Uterus (tissue), 4 donors: ENCODE measurements at places on chromosomes 11 and 22. TPM values are rescaled to one million over a fixed set of nuclear protein-coding genes. Genes with fewer than 3 reads are reported as not detected.

The ETS1 gene
- 80.9 TPM for total RNA-seq

The CAT gene
- 105 TPM for total RNA-seq

GRCh38 chr22:46941968-46942798, 179.7 kb downstream of the TBC1D22A start:
- DNase-seq = no peak

The VPREB1 gene
- not detected for total RNA-seq

The OR4D5 gene
- not detected for total RNA-seq

The RHBDD3 gene
- total RNA-seq = 6.5 TPM

GRCh38 chr11:109209572-109209971, 212.4 kb upstream of the C11orf87 start:
- DNase-seq = no peak

The HEPHL1 gene
- not detected for total RNA-seq

DNA sequence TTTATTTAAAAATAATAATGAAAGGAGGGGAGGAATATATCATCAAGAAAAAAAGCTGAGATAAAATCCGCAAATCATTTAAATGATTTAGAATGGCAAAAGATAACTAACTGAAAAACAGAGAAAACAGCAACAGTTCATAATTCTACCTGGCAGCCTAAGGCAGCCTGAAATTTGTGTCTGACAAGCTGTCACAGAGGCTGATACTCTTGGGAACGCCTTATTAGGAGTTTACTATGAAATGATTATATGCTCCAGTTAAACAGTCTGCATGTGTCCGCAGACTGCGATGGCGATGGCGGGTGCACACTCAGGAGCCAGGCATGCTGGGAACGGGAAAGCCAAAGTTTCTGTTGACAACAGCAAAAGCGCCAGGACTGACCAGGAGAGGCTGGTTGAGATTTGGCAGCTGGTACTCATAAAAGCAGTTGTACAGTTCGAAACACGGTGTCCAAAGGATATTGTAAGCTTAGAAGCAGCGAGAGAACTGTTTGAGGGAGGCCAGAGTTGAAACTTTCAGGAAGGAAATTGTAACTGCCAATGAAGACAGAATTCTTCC, 172.9 kb upstream of the MPPED2 start:
- peak; percentile 35 for DNase-seq

DNA sequence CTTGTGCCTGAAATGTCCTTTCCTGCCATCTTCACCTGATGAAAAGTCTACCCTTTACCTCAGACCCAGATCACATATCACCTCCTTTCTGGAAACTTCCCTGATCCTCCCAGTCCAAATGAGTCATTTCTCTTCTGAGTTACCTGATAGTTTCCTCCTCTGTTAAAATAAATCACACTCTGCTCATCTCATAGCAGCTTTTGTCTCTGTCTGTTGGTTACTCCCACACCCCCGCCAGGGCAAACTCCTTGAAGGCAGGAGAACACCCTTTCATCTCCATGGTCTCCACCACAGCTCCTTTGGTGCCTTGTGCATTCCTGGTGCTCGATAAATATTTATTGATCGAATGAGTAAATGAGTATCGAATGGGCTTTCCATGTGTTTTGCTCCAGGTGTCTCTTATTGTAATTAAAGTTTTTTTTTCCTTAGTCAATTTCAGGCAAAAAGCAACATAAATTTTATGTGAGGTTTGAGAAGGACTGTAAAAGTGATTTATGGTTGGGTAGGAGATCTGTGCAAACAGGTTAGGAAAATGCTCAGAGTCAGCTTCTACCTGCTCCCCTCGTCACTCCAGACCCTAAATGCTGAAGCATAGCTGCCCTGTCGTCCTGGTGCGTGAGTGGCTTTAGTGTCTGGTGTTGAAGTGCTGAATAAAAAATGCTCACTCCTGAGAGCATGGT, 178.2 kb downstream of the GRIK4 start:
- no peak for DNase-seq

- no peak for DNase-seq
Measured at GRCh38 chr22:38773363-38773946, 17.7 kb upstream of the SUN2 start.

- DNase-seq = no peak
Measured at GRCh38 chr11:130471731-130472433, 23.4 kb downstream of the ADAMTS15 start.

The HORMAD2 gene
- total RNA-seq = not detected

The C11orf21 gene
- 1.8 TPM for total RNA-seq

DNA sequence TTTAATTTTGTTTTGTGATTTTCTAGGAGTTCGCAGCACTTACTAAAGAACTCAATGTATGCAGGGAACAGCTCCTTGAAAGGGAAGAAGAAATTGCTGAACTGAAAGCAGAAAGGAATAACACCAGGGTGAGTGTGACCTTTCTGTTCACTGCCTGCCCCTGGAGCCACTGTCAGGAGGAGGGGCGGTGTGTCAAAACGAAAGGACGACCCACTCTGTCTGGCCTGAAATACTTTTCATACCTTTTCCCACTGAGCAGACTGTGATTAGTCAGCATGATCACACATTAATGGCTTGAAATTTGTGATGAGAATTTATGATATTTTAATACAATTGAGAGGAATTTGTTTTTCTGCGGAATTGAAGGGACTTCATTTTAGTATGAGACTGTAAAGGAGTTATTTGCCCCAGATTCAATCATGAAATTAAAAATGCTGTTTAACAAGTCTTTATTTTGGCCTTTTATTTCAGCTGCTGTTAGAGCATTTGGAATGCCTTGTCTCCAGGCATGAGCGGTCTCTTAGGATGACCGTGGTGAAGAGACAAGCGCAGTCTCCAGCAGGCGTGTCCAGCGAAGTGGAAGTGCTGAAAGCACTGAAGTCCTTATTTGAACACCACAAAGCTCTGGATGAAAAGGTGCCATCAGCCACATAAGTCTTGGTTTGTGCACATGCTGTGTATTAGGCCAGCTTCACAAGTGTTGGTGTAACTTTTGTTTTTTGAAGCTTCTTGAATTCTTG, 54.1 kb downstream of the PPFIA1 start:
- DNase-seq = no peak

The BEST1 gene
- total RNA-seq = 4.1 TPM

DNA sequence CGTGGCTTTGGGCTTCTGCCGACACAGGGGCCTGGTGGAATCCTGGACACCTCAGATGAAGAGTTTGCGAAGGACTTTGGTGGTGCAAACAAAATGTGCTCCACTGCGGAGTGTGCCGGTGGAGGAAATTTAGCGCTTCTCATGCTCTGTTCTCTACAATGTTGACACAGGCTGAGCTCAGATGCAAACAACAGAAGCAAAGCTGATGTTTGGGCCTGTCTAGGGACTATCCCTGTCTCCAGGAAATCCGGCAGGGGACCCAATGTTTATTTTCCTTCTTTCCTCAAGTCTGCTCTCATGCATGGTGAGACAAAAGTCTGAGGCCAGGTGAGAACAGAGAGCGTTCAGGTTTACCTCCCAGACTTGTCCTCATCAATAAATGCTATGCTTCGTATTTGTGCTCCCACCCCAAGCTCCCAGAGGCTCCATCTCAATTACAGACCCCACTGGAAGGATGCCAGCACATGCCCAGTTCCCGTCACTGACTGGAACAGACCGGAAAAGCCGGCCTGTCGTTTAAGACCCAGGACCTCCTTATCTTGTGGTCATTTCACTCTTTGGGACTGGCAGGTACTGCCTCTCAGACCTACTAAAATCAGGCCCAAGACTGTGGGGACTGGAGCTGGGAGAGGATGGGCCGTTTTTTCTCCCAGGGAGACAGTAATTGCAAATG, 105.7 kb upstream of the B3GAT1 start:
- no peak for DNase-seq

The HEPN1 gene
- not detected for total RNA-seq

GRCh38 chr11:36510594-36510942, 496 bp upstream of the TRAF6 start:
- DNase-seq = no peak

DNA sequence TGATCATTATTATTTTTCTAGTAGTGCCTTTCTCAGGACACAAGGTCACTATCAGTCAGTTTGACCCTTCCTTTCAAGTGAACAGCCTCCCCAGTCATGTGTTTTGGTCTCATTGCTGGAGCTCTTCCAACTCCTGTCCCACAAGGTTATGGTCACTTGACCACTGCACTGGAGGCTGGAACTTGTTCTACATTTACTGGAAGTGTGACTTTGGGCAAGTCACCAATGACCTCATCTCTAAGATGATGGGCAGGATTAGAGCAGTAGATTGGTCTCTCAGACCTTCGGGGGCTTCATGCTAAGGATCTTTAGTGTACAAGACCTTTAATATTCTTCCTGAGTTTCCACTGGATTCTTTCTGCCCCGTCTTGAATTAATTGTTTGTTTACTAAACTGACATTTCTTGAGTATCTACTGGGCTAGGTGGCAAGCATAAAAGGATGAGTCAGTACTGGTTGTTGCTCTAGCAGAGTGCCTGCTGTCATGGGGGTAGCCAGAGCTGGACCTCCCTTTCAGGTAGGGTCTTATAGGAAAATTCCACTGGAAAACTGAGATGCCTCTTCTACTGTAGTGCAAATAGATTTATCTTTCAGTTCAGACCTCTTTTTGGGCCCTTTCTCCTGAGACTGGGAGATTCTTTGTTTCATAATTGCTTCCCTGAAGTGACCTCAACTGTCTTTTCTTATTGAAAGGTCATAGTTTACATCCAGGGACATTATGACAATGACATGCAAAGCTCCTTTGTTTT, 106.8 kb downstream of the GRAMD1B start:
- DNase-seq = no peak

The TECTA gene
- under 0.01 TPM for total RNA-seq

The RIC3 gene
- 9.0 TPM for total RNA-seq

The SOX6 gene
- total RNA-seq = 7.9 TPM

GRCh38 chr11:2521081-2521732, 76.4 kb downstream of the KCNQ1 start:
- peak; percentile 4 for DNase-seq

- DNase-seq = peak; percentile 36
Measured at GRCh38 chr11:68904248-68904847, 657 bp downstream of the IGHMBP2 start.

The IL17REL gene
- total RNA-seq = 0.26 TPM

GRCh38 chr11:103043826-103044678, 47.9 kb downstream of the DCUN1D5 start:
- no peak for DNase-seq

DNA sequence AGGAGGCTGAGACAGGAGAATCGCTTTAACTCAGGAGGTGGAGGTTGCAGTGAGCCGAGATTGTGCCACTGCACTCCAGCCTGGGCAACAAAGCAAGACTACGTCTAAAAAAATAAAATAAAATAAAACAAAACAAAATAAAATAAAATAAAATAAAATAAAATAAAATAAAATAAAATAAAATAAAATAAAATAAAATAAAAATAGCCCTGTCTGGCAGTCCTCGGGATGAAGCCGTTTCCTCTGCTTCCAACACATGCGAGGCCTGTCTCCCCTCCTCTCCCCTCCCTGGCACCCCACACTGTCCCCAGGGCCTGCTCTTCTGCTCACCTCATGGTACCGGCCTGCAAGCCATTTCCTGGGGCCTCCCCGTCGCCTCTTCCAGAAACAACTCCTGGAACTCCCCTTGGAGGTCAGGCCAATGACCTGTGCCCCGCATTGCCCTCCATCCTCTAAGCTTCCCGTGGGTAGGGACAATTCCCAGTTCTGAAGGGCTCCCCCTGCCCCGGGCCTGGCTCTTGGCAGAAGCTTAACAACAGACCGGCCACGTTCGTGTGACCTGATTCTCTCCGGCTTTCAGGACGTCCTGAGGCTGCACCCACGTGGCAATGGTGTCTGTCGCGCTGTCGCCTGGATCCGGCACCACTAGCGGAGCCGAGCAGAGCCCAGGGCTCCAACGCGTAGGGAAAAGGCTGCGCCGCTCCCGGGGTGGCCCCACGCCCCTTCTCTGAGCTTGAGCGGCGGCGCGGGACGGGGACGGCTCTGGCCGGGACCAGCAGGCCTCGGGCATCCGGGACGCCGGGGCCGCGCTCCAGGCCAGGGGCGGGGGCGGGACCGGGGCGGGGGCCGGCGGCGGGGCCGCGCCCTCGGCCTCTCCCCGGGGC, 456 bp upstream of the PARVB start:
- DNase-seq = peak; percentile 27

DNA sequence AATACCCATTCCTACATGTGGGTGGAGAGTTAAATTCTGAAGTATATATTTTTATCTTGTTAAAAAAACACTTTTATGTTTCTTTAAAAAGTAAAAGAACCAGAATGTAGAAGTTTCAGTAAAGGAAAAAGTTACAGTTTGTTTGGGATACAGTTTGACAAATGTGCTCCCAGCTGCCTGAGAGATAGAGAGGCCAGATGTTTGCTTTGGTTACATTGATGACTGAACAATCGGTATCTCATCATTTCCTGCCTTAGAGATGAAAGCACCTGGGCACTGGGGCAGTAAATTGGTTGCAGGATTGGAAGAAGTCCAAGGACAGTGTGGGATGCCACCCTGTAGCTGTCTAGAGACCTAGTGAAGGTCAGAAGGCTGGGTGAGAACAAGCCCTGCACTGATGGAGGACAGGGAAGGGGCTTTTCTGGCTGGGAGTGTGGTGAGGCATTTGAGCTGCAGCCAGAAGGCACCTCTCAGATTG, 16.6 kb downstream of the MED15 start:
- no peak for DNase-seq

- no peak for DNase-seq
Measured at GRCh38 chr22:50600967-50601668, 525 bp downstream of the MAPK8IP2 start.

GRCh38 chr22:35426801-35427140, 26.8 kb downstream of the MCM5 start:
- no peak for DNase-seq

- no peak for DNase-seq
Measured at GRCh38 chr22:22910272-22911240, 22.9 kb downstream of the IGLL5 start.

DNA sequence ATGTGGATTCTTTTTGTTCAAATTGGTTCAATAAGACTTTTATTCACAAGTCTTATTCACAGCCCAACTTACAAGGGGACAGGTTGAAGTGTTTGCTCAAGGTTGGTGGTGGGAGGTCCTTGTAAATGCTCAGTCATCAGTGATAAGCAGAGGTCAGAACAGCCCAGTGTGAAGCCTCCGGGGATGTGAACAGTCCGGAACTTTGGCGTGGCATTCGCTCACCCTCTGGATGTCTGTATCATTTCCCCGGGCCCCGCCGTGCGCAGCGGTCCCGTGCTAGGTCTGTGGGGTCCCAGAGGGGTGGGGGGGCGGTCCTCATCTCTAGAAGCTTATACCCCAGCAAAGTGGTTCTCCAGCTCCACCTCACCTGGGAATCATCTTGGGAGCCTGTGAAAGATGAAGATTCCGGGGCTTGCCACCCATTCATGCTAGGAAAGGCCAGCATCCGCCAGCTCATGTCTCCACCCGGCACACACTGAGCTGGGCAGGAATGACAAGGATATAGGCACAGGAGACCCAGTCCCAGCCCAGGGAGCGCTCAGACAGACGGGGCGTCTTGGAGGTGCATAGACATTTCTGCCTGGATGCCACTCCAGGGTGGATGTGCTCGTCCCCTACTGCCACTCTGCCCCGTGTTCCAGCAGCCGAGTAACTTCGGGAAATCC, 327.5 kb downstream of the TBC1D22A start:
- no peak for DNase-seq
